GM23338 (cell line): ENCODE measurements at places on chromosomes 11 and 22. TPM values are rescaled to one million over a fixed set of nuclear protein-coding genes. Genes with fewer than 3 reads are reported as not detected.

- no peak for DNase-seq
Measured at GRCh38 chr11:40027720-40028119, 1431.7 kb downstream of the LRRC4C start.

GRCh38 chr22:31789803-31790202, 36.0 kb downstream of the DEPDC5 start:
- no peak for DNase-seq

GRCh38 chr11:78737891-78738290, 163.2 kb upstream of the NARS2 start:
- DNase-seq = no peak

GRCh38 chr11:120909676-120910416, 114.1 kb upstream of the TBCEL start:
- no peak for DNase-seq

- DNase-seq = no peak
Measured at GRCh38 chr11:94450048-94450447, 43.6 kb downstream of the MRE11 start.

DNA sequence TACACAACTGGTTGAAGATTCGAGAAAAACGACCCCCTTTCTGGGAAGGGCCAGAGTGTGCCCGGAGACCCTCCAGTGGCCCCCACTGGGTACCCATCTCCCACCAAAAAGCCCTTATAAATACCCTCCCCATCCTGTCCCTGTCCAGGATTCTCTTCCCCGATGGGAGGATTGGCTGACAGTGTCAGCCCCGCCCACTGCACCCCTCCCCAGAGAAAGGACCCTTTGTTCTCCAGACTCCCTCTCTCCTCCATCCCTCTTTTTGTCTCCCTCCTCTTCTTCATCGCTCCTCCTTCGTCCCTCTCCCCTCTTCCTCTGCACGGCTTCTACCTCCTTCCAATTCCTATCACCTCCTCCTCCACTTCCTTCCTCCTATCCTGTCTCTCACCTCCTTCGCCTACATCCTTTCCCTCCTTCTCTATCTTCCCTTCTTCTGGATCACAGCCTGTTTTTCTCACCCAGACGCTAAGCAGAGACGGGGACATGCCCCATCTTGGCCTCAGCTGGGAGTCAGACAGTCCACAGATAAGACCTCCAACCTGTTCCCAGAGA, 13.3 kb upstream of the MEN1 start:
- no peak for DNase-seq

DNA sequence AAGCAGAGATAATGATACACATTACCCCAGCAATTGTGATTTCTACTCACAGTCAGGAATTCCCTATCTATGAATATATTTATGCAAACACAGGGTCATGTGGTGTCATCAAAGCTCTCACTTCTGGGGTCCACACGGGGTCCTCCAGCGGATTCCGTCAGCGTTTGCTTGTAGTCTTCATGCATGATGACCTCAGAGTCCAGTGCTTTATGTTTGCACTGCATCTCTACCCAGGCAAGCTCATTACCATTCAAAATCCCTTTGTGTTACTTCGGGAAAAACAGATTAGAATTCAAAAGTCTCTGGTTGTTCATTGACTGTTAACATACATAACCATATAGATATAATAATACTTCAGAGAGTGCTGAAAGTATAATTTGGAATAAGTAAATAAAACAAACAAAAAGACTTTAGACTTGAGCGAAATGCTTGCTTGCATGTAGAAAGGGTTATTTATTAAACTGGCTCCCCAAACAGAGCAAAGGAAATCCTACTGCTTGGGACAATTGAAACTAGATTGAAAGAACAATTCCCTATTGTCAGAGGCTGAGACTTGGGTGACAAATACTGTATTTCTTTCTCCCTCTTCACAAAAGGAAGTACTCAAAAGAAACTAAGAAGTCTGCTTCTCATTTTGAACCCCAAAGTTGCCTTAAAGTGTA, 423.1 kb downstream of the ETS1 start:
- no peak for DNase-seq

DNA sequence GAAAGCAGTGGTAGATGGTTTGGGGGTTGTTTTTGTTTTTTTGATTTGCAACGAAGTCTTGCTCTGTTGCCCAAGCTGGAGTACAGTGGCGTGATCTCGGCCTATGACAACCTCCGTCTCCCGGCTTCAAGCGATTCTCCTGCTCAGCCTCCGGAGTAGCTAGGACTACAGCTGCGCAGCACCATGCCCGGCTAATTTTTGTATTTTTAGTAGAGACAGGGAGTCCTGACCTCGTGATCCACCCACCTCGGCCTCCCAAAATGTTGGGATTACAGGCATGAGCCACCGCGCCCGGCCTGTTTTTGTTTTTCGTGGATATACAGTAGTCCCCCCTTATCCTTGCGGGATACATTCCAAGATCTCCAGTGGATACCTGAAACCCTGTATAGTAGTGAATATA, 6.6 kb downstream of the EP300 start:
- no peak for DNase-seq

- DNase-seq = no peak
Measured at GRCh38 chr11:59724066-59724465, 10.4 kb upstream of the OR10V1 start.

GRCh38 chr11:129610125-129610524, 205.5 kb upstream of the TMEM45B start:
- DNase-seq = no peak

- DNase-seq = no peak
Measured at GRCh38 chr11:62988276-62988675, 3.5 kb upstream of the SLC22A6 start.

DNA sequence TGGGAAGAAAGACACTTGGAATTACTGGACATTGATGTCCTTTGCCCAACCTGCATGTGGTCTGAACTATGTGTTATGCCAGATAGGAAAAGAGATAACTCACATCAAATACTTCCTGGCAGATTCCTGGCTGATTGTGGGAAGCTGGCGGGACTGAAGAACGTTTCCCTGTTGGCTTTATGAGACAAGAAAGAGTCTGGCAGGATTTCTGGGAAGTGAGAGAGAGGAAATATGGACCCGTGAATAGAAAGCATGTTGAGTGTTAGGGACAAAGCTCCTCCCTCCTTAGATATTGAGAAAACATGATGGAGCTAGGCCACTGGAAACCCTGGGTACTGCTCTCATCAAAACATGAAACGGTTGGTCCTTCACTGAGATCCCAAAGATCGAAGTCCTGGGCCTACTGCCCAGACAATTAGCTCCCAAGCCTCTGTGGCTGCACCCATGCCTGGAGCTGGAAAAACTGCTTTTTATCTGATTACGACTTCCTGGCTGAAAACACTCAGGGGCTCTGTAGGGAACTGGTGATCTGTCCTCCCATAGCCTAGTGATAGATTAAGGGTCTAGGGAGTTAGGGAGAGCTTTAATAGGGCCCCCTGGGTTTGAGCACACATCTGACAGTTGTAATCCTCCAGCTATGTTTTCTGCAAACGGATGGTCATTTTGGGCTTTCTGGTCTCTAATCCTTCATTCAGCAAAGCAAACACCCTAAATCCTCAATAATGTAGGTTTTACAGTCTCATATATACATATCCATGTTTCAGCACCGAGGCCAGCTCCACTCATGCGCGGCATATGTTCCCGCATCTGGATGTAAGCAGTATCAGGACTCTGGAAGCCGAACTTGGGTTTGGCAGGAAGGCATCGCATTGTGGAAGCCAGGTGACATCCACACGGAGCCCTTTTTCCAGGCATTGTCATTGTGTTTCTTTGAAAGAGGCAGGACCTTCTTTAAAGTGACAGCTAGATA, 6.1 kb upstream of the B3GAT1 start:
- peak; percentile 29 for DNase-seq

DNA sequence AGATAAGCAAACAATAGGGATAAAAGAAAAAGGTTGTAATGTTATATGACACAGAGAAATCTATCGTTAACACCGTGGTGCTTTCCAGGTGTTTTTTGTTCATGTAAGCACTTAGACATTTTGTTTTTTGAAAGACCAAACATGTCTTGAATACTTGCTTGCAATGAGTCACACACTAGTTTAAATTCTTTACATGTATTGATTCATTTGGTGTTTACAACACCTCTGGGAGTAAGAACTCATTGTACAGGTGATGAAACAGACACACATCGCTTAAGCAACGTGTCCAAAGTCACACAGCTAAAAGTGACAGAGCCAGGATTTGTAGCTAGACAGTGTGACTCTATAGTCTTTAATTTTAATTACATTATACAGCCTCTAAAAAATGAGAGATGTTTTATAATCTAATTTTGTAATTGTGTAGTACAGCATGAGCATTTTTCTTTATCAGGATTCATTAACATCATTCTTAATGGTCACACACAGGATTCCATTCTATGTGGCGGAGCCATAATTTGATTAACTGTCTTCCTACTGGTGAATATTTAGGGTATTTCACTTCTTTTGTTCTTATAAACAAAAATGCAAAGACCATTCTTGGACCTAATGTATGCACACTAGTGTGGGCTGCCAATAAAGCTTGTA, 148.8 kb downstream of the DBX1 start:
- DNase-seq = no peak

GRCh38 chr22:28429711-28430110, 249.9 kb downstream of the TTC28 start:
- no peak for DNase-seq

GRCh38 chr22:27531782-27532530, 269.6 kb downstream of the MN1 start:
- DNase-seq = no peak

DNA sequence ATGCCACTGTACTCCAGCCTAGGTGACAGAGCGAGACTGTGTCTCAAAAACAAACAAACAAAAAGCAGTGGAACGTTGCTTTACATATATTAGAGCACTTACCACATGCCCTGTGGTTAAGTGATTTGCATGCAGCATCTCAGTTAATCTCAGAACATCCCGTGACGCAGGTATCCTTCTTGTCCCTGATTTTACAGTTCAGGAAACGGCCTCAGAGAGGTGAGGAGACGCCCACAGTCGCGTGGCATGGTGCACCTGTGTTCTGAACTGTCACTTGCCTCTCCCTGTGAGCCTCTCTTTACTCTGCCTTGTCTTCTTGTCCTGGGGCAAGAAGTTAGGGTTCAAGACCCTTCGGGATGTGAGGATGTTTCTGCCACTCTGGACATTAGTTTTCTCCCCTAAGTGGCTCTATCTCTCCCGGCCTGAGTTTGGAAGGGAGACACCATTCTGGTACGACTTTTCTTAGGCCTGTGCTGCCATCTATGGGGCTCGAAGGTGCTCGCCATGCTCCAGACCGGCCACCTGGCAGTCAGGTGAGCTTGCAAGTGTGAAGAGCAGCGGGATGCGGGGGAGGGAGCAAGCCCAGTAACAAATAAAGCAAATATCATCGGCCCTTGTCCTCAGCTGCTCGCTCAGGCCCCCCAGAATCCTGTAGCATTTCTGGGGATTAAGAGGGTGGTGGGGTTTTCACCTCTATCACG, 25.6 kb downstream of the YWHAH start:
- DNase-seq = peak; percentile 95

DNA sequence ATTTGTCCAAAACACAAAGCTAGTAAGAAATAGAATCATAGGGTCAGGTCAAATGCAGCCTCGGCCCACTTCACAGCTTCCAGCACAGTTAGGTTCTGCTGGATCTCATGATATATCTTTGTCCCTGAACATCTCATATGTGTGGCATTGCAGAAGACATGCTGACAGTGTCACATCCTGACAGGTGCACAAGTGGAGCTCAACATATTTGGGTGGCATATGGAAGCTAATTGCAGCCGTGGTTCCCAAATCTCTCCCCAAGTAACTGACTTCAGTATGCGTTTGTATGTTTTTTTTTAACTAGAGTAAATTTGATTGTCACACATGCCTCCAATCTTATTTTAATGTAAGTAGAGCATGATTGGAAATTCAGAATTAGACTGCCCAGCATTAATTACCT, 33.4 kb downstream of the NAV2 start:
- no peak for DNase-seq

- DNase-seq = no peak
Measured at GRCh38 chr11:133977067-133977677, 20.4 kb upstream of the IGSF9B start.

- DNase-seq = no peak
Measured at GRCh38 chr22:43510281-43511070, 98.7 kb downstream of the MPPED1 start.

DNA sequence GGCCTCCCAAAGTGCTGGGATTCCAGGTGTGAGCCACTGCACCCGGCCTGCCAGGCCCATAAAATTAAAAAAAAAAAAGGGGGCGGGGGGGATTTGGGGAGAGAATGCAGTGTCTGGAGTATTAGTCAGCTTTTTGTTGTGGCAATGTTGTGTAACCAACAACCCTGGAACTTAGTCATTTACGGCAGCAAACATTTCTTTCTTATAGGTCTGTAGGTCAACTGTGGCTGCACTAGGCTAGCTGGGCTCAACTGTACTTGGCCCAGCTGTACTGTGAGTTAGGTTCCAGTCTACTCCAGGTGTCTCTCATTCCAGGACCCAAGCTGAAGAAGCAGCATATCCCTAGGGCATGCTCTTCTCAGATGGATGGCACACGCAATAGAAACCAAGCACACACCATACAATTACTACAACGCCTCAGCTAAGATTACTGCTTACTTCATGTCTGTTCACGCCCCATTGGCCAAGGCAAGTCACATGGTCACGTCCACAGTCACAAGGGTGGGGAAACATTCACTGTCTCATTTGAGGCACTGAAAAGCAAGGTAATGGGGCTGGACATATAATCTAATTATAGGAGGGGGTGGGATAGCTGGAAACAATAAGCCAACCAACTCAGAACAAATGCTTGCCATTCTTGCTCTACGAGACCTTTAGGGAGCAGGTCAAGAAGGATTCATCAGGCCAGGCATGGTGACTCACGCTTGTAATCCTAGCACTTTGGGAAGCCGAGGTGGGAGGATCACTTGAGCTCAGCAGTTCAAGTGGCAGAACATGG, 10.4 kb upstream of the SPINDOC start:
- no peak for DNase-seq

DNA sequence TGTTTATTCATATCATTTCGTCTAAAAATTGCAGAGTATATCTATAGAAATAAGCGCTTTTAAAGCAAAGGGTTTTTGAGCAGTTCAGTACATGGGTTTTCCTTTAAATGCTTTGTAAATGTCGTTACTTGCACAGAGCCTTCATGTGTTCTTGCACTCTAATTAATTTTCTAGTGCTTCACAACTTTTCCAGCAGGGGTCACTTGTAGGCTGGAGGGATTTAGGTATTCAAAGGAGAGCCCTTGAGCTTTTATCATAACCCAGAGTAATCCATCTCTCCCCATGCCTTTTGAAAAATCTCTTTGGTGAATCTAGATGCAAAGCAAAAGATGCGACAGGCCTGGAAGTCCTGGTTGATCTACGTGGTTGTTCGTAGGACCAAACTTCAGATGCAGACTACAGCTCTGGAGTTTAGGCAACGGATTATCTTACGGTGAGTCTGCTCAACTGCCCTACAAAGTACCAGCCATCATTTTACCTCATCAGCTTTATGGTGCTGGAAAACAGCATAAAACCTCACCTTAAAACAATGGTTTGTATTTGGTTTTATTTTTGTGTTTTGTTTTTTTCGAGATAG, 60.4 kb downstream of the SFI1 start:
- peak; percentile 60 for DNase-seq

ASPHD2 gene
- polyA plus RNA-seq = 6.0 and 8.3 TPM in 2 replicates

ATG2A gene
- polyA plus RNA-seq = 8.7 and 9.2 TPM in 2 replicates

TSPO gene
- polyA plus RNA-seq = 32.3 and 34.6 TPM in 2 replicates

CARD16 gene
- polyA plus RNA-seq = 0.50 TPM in 1 of 2 replicates, not detected in the other

ANO1 gene
- polyA plus RNA-seq = 1.3 and 1.4 TPM in 2 replicates

SNAP29 gene
- 20.8 and 22.9 TPM in 2 replicates for polyA plus RNA-seq

FTH1 gene
- polyA plus RNA-seq = 2,531 and 2,750 TPM in 2 replicates

HYOU1 gene
- 48.2 and 51.6 TPM in 2 replicates for polyA plus RNA-seq

EHF gene
- polyA plus RNA-seq = not detected in 2 replicates

MMP8 gene
- not detected in 2 replicates for polyA plus RNA-seq

PTPRCAP gene
- 2.7 and 3.3 TPM in 2 replicates for polyA plus RNA-seq

DEUP1 gene
- polyA plus RNA-seq = 1.7 and 2.1 TPM in 2 replicates

DSCAML1 gene
- 0.28 TPM in 1 of 2 replicates, not detected in the other for polyA plus RNA-seq
